Hematopoietic multipotent progenitor cell treated with erythropoietin and hydrocortisone succinate and interleukin-3 and kit ligand, for 4 days (in vitro differentiated cells): ENCODE measurements at places on chromosomes 3 and 15.
A peak's percentile ranks its signal among the peaks of the same experiment; 100 is the strongest.

- DNase-seq: peak; percentile 32
Observed at GRCh38 chr3:147736226-147736625, 327.1 kb downstream of the ZIC1 start.

DNA sequence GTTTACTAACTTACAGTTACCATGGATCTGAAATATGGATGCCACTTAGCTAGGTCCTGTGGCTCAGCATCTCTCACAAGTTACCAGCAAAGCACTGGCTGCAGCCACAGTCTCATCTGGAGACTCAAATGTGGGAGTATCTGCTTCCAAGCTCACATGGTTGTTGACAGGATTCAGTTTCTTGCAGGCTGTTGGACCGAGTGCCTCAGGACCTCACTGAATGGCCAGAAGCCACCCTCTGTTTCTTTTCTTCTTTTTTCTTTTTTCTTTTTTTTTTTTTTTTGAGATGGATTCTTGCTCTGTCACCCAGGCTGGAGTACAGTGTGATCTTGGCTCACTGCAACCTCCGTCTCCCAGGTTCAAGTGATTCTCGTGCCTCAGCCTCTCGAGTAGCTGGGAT is 20.1 kb upstream of the AMOTL2 start:
- no peak for DNase-seq

- no peak for DNase-seq
Observed at GRCh38 chr15:74961616-74962015, 5.0 kb upstream of the RPP25 start.

- DNase-seq: no peak
Observed at GRCh38 chr15:89799918-89800498, 14.6 kb downstream of the ANPEP start.
